Cortex of kidney (tissue), 1 donor: ENCODE measurements at places on chromosomes 3 and 15.

DNA sequence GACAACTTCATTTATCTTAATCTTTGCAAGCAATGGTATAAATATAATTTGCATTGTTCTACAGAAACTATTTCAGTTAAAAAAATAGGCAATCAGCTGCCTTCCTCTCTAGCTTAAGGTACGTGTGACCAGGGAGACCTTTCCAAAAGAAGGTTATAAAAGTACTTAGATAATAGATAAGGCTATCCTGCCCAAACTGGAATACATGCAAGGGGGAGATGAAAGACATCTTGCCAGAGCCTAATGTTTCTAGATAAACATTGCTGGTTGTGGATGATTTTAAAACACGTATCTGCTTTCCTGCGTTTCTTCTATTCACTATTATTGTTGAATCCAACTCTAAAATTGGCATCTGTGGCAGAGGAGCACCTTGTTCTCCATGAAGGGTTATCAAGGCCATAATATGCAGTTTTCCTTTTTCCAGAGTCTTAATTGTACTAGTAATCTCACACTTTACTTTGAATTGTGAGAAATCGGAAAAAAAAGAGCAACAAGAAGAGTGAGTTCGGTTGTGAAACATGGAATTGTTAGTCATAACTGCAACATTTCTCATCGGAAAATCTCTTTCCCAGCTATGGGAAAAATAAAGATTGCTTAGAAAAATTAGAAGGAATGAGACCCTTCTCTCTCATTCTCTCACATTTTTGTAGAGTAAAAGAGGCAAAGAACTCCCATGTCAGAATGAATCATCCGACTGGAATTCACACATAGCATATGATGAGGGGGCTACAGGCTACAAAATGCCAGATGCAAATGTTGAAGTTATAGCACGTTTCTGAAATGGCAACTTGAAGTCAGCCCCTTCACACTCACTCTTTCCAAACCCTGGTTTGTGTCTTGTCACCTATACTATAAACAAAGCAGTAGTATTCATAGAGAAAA lies 936.1 kb upstream of the NR2F2 start:
- no peak for DNase-seq

DNA sequence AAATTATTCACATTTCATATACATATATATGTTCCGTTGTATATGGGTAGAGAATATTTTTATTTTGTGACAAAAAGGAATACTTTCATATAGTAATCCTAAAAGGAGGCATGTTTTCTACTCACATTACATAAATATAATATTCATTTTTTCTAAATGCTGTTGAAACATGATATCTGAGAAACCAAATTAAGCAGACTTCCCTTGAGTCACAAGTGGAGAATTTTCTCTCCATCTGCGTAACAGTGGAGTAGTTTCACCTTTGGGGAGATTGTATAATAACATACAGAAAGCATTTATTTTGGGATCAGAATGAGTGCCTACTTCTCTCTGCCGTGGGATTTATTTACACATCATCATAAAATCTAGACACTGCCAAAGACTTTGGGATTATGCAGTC lies 849.8 kb downstream of the NSUN3 start:
- no peak for DNase-seq

DNA sequence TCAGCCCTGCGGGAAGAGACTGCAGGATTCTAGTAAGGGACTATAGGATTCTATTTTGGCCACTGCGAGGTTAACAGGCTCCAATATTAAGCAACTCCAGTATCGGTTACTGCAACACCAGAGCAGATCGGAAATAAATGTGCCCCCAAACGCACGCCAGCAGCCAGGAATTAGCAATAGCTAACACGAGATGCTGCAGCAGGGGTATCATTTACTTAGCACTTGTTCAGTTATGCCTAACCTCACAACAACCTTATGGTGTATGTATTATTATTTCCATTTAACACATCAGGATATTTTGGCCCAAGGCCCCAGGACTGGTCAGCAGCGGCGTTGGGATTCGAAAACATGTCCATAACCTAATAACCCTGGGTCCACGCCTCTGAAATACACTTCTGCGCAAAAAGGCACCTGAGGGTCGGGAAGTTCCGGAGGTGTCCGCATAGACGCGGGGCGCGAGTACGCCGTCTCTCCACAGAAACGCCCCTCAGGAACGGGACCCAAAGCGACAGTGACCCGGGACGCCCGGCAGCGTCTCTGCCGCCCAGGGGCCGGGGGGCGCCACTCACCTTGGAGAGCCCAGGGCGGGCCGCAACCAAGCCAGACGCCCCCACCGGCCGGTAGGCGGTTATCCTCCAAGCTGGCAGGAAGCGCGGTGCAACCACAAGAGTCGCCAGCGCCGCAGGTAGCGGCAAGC lies 681 bp downstream of the PIK3CB start:
- no peak for DNase-seq

GRCh38 chr3:190542846-190543245 lies 29.0 kb downstream of the IL1RAP start:
- no peak for DNase-seq

DNA sequence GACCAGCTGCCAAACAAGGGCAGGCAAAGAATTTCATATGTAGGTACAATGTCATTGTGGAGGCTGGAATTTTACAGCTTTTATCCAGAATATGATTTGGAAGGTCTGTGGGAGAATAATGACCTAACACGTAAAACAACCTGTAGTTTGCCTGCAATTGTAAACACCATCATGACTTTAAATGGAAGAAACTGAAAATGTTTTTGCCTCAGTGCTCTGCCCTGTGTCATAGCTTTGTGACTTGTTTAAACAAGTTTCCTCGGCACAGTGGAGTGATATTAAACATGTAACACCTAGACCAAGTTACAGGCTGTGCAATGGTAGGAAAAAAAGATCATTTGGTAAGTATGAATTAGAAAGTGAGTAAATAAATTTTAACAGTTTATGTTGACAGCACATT lies 171.6 kb upstream of the MBNL1 start:
- no peak for DNase-seq
